ENCODE measurements at places on chromosomes 11 and 22.
A peak's percentile ranks its signal among the peaks of the same experiment; 100 is the strongest.

DNA sequence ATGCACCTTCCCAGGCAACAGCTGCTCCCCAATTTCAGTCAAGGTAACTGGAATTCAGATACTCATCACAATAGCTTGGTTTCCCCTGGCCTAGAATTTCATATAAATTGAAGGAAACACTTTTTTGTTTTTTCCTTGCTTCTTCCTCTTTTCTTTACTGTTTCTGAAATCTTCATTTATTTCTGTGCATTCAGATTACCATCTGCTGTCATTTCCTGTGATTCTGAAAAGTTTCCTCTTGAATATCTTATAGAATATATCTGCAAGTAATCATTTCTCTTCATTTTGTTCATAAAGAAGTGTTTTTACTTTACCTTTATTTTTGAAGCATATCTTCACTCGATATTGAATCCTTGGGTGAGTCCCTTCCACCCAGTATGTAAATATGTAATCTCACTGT lies 85.3 kb downstream of the GAB4 start:
- no peak for ATAC-seq

DNA sequence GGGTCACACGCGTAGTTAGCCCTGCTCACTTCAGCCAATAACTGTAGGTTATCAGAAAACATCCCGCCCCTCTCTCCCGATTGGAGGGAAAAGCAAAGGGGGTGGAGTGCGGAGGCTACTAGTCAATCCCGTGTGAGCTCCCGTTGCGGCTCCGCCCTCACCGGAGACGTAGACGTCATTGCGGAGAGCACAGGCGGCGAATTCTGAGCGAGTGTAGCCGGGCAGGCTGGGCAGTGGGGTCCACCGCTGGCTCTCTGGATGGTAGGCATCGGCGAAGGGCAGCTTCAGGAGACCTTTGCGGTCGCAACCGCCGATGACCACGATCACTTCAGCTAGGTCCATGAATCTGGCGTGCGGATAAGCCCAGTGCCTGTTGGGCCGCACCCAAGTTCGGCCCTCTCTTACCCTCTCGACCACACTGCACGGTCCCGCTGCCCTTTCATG lies 4.7 kb downstream of the KLHL35 start:
- ATAC-seq = peak; percentile 77

DNA sequence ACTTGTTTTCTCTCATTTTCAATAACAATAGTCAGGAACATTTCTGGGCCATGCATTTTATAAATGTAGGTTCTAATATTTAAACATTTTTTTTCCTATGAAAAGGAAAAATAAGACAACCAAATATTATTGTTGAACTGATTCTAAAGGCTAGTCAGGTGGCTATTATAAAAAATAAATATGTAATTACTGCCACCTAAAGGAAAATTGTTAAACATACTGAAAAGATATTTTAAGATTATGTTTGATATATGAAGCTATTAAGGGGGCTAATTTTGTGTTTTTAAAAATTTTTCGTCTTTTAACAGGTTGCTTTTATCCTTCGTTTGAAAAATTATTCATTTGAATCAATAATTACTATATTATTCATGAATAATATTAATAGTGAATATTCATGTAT lies 62.2 kb upstream of the FDX1 start:
- ATAC-seq = no peak

GRCh38 chr11:72146625-72147024 lies 11.1 kb downstream of the FOLR3 start:
- no peak for ATAC-seq

- no peak for ATAC-seq
Observed at GRCh38 chr11:94297985-94298576, 6.3 kb upstream of the IZUMO1R start.

- peak; percentile 60 for ATAC-seq
Observed at GRCh38 chr22:21942407-21943343, 10.0 kb downstream of the PPM1F start.

Data from activated T-helper 17 cell treated with anti-CD3 and anti-CD28 coated beads, Interleukin-2, amount 50 U/mL, for 72 hours (primary cell).